ENCODE measurements at places on chromosomes 16 and 17. TPM values are rescaled to one million over a fixed set of nuclear protein-coding genes. Genes with fewer than 3 reads are reported as not detected.
A peak's percentile ranks its signal among the peaks of the same experiment; 100 is the strongest.

DNA sequence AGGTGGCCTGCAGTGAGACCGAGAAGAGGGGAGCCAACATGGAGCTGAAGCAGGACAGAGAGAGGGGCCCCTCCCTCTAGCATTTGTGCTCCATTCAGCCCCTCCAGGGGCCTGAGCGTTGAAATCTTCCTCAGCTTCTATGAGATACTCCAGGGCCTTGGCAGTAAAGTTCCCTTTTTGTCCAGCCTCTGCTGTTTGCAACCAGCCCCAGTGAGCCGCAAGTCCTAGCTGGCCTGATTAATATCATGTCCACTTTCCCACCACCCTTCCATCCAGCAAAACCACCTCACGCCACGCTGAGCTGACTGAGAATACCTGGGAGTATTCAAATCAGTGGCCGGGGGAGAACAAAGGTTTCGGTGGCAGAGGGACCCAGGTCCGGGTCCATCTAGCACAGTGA lies 11.7 kb upstream of the RPH3AL start:
- no peak for DNase-seq

- DNase-seq, result no peak
Measured at GRCh38 chr17:59623151-59623550, 3.5 kb downstream of the CLTC start.

RNF157 gene
- 3.3 TPM for total RNA-seq

GRCh38 chr16:70604407-70605282 lies 41.7 kb upstream of the IL34 start:
- no peak for DNase-seq

- peak; percentile 66 for DNase-seq
Measured at GRCh38 chr16:11636172-11636721, 32.0 kb upstream of the SNN start.

HOXB6 gene
- 2.0 TPM for total RNA-seq

DNA sequence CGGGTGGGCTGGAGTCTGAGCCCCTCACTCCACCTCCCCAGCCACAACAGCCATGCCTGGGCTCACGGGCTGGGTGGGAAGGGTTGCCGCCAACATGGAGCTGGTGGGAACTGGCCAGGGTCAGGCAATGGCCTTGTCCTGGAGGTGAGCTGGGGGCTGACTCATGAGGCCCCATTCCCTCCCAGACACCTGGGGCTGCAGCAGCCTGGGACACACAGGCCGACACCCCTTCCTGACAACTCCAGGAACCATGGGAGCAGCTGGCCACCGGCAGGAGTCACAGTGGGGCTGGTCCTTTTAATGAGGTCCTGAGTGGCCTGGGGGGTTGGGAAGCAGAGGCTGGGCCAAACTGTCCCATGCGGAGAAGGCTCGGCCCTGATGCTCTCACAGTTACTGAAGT lies 12.2 kb downstream of the DBNDD1 start:
- no peak for DNase-seq

DNA sequence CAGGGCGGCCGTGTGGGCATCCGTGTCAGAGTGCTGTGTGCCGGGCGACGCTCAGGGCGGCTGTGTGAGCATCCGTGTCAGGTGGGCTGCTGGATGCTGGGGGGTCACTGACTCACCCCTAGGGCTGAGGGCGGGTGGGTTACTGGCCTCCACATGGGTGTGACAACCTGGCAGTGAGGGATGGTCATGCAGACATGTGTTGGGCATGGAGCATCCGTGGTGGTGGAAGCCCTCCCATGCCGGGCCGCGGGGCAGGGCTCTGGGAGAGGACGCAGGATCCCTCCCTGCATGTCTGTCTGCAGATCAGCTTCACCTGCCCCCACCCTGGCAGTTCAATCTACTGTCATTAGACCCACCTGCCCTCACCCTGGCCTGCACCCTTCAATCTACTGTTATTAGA lies 56.3 kb downstream of the METRNL start:
- DNase-seq, result no peak

TMC5 gene
- 46.8 TPM for total RNA-seq

DNA sequence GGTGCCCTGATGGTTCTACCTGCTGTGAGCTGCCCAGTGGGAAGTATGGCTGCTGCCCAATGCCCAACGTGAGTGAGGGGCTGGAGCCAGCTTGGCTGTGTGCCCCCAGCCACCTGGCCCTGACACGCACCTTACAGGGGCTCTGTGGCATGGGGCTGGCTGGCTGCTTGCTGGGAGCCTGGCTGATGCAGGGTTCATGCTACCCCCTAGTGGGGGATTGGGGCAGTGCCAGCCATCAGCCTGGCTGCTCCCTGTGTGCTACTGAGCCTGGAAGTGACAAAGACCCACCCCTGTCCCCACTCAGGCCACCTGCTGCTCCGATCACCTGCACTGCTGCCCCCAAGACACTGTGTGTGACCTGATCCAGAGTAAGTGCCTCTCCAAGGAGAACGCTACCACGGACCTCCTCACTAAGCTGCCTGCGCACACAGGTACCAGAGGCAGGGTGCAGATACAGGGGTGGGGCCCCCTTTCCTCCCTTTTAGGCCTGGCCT lies 5.7 kb downstream of the GRN start:
- DNase-seq, result peak; percentile 60

DNA sequence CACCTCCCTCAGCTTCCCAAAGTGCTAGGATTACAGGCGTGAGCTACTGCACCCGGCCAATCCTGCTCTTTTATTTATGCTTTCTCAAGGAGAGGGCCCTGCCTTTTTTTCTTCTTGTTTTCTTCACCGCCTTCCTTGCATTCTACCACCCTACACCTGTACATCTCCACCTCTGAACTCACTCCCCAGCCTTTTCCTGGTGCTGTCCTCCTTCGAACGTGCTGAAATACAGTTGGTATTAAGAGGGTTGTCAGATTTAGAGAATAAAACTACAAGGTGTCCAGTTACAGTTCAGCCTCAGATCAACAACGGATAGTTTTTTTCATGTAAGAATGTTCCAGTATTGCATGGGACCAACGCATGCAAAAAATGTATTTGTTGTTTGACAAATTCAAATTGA lies 1.7 kb downstream of the PIRT start:
- DNase-seq, result no peak

GRCh38 chr17:20823905-20824304 lies 218.9 kb downstream of the USP22 start:
- DNase-seq, result no peak

KCNJ2 gene
- total RNA-seq, result 2.5 TPM

GRCh38 chr16:12920739-12921138 lies 19.3 kb downstream of the SHISA9 start:
- DNase-seq, result no peak

GRCh38 chr17:70608193-70608592 lies 438.9 kb downstream of the KCNJ2 start:
- no peak for DNase-seq

- DNase-seq, result peak; percentile 83
Measured at GRCh38 chr16:31472709-31473203, 804 bp downstream of the TGFB1I1 start.

G6PC1 gene
- 17.3 TPM for total RNA-seq

GRCh38 chr17:76155988-76156661 lies 15.1 kb upstream of the FOXJ1 start:
- no peak for DNase-seq

DNA sequence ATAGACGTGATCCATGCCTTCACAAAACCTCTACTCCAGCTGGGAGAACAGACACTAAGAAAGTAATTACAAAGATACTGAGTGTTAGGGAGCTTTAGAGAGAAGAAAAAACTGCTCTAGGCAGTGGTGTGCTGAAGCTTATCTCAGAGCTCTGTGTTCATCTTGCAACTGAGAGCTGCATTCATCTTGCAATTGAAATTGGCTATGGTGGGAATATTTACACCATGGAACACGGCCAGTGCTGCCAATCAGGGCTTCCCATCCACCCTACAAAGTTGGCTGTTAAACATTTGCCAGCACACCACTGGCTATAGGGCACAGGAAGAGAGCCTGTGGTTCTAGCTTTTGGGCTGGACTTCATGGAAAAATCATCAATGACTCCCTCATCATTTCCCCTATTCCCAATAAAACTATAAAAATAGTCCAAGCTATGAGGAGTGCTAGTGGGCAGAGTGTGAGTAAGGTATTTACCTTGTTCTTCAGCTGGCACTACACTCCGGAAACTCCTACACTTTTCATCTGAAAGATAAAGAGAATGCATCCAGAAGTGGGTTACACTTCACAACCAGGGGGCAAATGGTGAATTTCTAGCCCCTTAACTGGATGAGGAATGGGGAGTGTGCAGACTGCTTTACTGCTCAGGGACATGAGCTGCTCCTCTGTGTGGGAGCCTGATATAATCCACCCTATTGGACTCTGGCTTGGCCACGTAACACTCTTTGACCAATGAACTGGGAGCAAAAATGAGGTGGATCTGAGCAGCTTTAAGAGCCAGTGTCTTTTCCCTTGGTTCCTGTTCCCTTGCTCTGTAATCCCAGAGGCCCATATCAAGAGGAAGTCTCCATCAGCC lies 11.6 kb downstream of the GSG1L2 start:
- DNase-seq, result no peak

DNA sequence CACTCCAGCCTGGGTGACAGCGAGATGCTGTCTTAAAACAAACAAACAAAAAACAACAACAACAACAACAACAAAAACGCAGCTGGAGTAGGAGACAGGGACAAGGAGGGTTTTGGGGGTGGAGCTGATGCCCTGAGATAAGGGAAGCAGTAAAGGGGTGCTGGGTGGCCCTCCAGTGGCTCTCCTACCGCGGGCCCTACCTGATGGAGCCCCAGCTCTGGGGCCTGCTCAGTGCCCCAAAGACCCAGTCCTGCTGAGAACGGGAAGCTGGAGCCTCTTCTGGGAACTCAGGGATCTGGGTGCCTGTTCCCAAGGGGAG lies 21.3 kb upstream of the NAGS start:
- no peak for DNase-seq

DNA sequence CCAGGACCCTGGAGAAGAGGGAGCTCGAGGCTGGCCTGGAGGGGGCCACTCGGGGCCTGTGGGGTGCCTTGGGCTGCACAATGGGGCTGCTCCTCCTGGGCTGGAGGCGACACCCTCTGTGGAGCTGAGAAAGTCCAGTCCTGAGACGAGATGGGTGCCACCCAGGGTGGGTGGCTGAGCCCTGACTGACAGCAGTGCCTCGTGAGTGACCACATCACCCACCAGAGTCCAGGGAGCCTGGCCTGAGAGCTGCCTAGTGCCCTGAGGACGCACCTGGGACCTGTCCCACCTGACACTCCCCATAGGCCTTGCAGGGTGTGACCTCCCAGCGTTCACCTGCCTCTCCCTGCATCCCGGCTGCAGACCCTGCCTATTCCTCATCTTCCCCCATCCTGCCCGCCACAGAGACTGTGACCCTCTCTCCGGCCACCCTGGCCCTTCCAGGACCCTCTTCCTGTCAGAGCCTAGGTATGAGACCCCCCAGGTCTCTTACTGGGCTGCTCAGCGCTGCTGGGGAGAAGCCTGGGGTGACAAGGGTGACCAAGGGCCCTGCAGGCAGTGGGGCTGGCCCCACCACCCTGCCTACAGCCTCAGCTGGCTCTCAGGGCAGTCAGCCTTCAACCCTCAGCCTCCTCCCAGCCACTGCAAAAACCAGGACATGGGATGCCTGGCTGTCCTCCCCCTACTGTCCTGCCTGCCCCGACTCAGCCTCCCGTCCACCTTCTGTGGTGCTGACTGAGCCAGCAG lies 41.2 kb downstream of the TNFRSF13B start:
- no peak for DNase-seq

OR1A1 gene
- total RNA-seq, result not detected

DNA sequence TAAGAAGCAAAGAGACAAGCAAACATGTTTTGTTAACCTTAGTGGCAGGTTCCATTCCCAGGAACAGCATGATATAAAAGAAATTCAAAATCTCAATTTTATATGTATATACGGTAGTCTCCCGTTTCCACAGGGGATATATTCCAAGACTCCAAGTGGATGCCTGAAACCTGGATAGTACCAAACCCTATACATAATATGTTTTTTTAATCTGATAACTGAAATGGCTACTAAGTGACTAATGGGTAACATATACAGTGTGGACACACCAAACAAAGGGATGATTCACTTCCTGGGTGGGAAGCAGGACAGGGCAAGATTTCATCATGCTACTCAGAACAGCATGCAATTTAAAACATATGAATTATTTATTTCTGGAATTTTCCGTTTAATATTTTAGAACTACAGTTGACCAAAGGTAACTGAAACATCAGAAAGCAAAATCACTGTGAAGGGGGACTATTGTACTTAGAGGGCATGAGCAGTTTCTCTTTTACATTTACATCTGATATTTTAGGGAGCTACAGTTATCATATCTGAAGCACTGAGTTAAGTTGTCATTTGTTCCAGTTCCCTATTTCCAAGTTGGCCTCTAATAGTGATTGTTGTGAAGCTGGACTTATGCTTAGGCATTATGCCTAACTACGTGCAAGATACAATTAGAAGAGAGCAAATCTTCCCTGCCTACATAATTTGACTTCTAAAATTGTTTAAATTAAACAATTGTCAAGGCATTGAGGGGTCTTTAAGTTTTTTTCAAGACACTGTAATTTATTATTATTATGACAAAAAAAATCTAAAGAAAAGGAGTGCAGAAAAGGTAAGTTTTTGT lies 34.1 kb upstream of the ABCA6 start:
- no peak for DNase-seq

CD300LG gene
- 1.5 TPM for total RNA-seq

DNA sequence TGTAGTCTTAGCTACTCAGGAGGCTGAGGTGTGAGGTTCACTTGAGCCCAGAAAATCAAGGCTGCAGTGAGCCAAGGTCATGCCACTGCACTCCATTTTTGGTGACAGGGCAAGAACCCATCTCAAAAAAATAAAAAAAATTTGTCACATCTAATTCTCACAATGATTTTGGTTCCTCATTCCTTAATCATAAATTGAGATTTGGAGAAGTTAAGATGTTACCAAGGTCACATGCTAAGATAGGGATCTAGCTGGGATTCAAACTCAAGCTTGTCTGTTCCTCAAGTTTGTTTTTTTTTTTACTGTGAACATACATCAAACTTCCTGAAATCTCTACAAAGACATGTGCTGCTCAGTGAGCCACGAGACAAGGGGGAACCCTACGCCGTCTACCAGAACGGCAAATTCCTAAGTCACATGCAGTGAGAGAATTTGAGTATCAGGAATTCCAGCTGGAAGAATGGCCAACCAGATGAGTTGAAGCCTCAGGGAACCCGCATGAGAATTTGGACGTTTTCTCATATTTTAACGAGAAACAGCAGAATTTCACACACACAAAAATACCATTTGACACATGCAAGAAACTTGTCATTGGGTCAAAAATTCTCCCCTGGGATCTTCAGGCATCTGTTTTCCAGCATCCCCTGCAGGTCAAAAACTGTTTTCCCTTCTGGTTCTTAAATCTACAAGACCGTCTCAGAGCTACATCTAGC lies 414.1 kb upstream of the GOT2 start:
- no peak for DNase-seq

DNA sequence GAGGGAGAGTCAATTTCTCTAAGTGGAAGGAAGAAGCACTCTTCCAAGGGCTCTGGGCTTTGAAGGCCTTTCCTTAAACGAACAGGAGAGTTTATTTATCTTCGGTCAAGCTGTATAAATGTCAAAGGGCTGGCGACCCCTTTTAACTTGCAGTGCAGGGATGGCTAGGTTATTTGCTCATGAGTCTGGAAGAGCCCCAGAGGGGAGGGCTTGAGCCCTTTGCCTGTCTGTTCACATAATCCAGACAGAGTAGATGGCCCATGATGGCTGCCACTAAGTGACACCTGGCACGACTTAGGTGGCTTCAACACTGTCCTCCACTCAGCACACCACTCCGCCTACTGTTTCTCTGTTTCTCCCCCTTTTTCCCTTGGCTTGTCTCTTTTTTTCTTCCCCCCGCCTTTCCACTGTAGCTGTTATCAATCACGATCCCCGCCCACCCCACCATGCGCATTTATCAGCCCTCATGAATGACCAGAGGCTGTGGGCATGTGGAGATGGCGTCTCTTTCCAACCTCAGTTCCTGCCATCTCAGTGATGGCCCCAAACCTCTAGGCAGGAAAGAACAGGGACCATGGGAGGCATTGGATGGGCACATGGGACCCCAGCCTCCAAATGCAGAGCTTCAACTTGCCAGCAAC lies 408.7 kb upstream of the TNRC6C start:
- no peak for DNase-seq
